Stimulated activated CD8-positive, alpha-beta memory T cell treated with anti-CD3 and anti-CD28 coated beads, Interleukin-15, amount 100 ng/mL, for 4 hours (primary cell): ENCODE measurements at places on chromosomes 5 and 9.

DNA sequence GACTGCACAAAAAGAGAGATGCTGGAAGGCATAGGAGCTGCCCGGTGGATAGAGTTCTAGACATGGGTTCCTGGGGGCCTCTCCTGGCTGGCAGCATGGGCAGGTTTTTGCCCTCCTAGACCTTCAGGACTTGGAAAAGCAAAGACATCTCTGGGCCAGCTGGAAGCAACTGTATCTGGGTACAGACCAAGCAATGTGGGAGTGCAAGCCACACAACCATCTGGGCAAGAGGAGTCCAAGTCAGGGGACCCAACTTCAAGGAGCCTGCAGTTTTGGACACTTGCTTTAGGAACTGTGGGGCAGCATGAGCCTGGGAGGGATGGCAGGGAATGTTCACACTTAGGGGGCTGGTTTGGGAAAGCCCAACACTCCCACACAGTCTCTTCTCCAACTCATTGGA is 323.3 kb downstream of the GADD45G start:
- no peak for DNase-seq

GRCh38 chr9:2477755-2478154 is 143.8 kb upstream of the VLDLR start:
- no peak for DNase-seq

GRCh38 chr5:113271745-113272454 is 162.9 kb downstream of the TSSK1B start:
- DNase-seq = no peak

DNA sequence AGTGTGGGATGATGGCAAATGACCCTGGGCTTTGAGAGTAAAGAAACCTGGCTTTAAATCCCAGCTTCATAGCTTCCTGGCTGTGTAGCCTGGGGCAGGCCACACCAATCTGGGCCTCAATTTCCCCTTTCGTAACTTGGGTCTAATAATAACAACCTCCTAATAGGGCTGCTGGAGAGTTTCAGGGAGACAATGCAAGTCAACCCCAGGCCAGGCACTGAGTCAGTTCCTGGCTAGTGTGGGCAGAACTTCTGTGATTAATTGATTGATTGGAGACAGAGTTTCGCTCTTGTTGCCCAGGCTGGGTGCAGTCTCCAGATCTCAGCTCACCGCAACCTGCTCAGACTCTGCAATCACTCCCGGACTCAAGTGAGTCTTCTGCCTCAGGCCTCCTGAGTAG is 3.3 kb upstream of the SH2D3C start:
- DNase-seq = no peak
